AG08395 (cell line): ENCODE measurements at places on chromosomes 1 and 21.

- no peak for DNase-seq
Measured at GRCh38 chr1:84613026-84613425, 38.8 kb upstream of the CTBS start.

DNA sequence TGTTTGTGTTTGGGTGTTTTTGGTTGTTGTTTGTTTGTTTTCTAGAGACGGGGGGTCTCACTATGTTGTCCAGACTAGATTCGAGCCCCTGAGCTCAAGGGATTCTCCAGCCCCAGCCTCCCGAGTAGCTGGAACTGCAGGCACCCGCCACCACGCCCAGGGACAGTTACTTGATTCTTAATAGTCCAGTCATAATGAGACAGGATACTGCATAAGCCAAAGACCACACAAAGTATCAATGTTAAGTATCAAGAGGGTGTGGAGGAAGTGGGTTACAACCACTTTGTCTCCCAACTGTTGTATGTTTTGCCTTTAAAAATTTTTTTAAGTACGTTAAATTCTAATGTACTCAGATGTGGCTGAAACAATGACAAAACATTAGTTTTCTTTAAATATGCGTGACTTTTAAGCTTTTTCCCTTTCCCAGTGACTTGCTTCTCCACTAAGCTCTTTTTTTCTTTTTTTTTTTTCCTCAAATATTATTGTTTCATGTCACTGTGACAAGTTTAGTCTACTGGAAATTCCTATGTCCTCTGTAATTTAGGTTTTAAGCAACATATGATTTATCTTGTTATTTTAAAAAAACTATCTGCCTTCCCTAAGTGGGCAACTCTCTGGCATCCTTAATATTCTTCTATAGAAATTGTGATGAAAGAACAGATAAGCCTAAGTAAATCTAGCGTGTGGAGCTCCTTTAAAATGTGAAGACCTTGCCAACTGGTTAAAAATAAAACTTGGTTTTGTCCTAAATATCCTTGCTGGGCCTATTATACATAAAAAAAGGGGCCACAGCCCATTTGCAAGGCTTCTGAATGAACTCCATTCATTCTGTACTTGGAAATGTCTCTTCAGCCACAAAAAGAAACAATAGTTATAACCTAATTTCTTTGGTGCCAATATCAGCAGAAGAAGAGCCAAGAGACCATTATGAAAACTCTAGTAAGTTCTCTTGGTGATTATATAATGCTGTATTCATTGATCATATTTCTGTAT is 56.2 kb upstream of the DPH5 start:
- no peak for DNase-seq

DNA sequence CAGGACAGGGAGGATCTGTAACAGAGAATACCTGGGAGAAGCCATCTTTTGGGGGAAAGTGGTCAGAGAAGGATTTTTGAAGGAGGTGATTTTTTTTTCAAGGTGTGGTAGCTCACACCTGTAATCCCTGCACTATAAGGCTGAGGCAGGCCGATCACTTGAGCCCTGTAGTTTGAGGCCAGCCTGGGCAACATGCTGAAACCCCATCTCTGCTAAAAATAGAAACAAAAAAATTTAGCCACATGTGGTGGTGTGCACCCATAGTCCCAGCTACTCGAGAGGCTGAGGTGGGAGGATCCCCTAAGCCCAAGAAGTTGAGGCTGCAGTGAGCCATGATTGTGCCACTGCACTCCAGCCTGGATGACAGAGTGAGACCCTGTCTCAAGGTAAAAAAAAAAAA is 67.4 kb upstream of the ARTN start:
- DNase-seq: no peak

DNA sequence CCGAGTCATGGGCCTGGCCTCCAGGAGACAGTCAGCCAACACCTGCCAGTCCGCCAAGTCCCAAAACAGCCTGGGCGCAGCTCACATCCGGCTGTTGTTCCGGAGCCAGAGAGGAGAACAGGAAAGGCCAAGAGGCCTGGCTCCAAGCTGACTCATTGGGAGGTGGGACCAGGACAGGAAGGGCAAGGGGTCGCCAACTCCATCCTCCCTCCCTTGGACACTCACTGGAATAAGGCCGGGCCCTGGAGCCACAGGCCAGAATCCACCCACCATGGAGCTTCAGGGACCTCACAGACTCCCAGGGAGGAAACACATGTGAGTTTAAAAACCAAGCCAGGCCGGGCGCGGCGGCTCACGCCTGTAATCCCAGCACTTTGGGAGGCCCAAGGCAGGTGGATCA is 25.1 kb upstream of the CLIC4 start:
- peak; percentile 36 for DNase-seq

DNA sequence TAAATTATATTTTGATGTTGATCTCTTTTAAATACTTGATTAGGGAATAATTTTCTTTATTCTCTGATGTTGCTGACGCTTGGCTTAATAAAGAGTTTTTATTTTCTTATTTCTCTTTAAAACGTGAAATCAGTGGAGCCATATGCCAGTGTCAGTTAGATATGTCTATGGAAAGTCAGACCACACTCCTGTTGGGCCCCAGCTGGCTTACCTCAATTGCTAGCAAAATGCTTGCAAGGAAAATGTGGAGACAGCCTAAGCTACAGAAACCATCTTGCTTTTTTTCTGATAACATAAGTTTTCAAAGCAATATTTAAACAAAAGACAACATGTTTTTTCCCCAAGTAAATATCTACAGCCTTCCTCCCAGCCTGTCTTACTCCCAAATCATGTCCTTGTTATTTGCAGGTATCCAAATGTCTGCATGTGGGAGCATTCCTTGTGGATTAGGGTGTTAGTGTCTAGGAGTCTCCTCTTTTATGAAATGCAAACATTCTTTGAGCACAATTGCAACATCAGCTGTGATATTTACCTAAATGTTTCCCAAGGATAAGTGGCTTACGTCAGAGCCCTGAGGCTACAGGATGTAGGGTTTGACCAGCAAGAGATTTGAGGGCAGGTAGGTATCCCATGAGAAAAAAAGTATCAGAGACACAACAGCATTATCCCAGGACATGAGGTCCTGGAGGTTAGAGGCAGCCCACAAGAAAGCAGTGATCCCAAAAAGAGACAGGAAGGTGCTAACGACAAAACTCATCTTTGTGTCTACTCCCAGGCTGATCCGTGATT is 117.2 kb upstream of the KCNJ15 start:
- no peak for DNase-seq

- DNase-seq: no peak
Measured at GRCh38 chr21:45859041-45859761, 122.4 kb upstream of the COL6A1 start.

DNA sequence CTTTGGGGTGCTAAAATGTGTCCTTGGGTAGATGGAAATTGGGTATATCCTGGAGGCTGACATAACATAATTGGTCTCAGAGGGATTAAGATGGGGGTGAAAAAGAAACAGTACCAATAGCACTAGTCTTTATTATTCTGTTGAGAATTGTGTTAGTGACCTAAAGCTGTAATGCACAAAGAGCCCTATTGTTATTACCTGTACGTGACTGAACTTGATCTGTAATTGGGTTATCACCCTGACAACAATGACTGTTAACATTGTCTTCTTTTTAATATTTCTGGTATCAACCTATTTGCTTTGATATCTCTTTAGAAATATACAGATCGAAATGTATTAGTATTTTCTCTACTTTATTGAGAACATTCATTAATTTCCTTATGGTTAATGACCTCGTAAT is 147.6 kb downstream of the NEK7 start:
- no peak for DNase-seq
